ENCODE measurements at places on chromosomes 7 and 10. TPM values are rescaled to one million over a fixed set of nuclear protein-coding genes. Genes with fewer than 3 reads are reported as not detected.

EBLN1 gene
- total RNA-seq, result not detected

SMKR1 gene
- 13.5 TPM for total RNA-seq

ATP6V0E2 gene
- 62.8 TPM for total RNA-seq

CALHM3 gene
- 0.38 TPM for total RNA-seq

ATRNL1 gene
- 0.78 TPM for total RNA-seq

ADRA2A gene
- 0.06 TPM for total RNA-seq

PSMA2 gene
- 220 TPM for total RNA-seq

UNC5B gene
- 0.48 TPM for total RNA-seq

GRM8 gene
- total RNA-seq, result not detected

GTPBP4 gene
- 106 TPM for total RNA-seq

PTPN20 gene
- 3.1 TPM for total RNA-seq

ZNF716 gene
- total RNA-seq, result not detected

NKX1-2 gene
- total RNA-seq, result 0.05 TPM

VAX1 gene
- 1.7 TPM for total RNA-seq

All from A549 treated with RU486 at 1 μM for 4 hours (cell line).